Astrocyte of the spinal cord (primary cell): ENCODE measurements at places on chromosomes 4 and X.

DNA sequence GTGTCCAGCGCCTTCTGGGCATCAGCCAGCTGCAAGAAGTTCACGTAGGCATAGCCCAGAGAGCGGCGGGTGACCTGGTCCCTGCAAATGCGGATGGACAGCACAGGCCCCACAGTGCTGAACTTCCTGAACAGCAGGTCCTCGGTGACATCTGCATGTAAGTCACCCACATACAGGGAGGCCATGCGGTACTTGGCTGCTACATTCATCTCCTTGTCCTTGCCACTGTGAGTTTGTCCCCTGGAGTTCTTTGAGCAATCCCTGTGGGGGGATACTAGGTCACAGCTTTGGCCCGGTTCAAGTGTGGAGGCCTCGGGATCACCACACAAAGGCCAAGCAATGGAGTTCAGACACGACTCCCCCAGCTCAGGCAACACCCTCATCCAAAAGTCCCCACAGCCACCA lies 776 bp downstream of the PABPC4L start:
- no peak for DNase-seq

DNA sequence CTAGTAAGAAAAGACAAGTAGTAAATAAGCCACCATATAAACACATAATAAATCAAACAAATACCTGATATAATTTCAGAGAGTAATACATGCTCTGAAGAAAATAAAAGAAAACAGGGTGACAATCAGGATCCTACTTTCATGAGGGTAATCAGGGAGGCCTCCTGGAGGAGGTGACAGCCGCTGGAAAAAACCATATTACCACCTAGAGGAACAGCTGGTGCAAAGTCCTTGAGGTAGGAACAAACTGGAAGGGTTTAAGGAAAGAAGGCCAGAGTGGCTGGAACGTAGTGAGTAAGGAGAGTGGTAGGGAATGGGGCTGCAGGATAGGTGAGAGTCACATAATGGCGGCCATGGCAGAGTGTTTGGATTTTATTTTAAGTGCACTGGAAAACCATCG lies 19.1 kb upstream of the PLAC1 start:
- no peak for DNase-seq

DNA sequence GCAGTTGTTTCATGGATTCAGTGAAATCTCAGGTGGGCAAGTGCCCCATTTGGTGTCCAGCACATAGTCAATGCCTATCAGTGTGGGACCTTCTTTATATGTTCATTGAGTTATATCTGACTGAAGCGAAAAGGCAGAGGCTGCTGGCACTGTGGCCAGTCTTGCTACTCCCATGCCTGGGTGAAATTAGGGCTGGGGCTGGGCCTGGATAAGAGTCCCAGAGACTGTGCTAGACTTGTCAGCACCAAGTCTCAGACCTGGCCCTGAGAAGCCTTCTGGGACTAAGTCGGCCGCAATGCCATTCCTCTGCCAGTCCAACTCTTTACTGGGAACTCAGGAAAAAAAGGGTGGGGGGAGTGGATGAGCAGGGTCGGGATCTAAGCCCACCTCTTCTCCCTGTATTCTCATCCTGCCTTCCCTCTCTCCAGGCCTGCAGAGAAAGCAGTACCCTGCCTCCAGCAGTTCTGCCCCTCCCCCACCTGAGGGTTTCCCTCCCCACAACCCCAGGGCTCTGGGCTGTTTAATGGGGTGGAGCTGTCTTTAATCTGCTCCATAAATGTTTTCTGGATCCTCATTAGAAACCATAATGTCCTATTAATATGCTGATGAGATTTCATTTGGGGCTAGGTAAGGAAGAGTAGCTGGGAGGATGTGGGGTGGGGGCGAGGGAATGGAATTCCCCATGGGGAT lies 153.5 kb upstream of the PJA1 start:
- DNase-seq: no peak

GRCh38 chrX:21735768-21736127 lies 22.2 kb downstream of the SMPX start:
- DNase-seq: no peak

- DNase-seq: no peak
These were observed 68.6 kb downstream of the PRSS12 start for GRCh38 chr4:118284169-118284568.

DNA sequence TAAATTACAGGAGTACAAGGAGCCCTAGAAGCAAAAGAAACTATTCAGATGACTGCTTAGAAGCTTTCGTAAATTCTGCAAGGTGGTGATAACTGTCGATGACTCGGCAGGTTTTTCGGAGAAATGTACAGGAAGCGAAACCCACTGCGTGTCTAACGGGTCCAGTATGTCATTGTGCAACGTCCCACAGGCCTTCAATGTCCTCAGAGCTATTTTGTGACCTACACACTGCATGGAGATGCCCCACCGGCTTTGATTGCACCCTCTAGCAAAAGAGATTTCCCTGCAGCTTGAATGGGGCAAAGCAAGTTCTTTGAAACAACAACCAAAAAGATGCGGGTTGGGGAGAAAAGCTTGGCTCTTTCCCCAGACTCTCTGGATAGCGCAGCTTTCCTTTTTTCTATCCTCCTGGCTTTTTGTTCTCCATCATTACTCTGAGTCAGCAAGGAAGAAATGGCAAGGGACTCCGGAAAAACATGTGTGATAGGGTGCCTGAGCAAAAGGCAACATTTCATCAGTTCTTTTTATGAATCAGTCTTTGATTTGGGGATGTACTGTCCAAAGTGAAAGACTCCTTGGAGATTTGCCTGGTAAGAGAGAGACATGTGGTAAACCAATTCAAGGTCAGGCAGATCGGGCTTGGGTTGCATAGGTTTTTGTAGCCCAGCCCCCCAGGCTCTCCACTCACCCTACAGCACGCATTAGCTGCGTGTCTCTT lies 112.0 kb upstream of the TBL1X start:
- DNase-seq: peak; percentile 65

DNA sequence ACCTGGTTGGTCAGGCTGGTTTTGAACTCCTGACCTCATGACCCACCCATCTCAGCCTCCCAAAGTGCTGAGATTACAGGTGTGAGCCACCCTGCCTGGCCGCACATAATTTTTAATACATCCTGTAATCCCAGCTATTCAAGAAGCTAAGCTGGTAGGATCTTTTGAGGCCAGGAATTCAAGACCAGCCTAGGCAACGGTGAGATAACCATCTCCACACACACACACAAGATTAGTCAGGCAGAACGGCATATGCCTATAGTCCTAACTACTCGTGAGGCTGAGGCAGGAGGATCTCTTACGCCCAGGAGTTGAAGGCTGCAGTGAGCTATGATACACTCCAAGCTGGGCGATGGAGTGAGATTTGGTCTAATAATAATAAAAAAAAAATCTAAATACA lies 212.4 kb upstream of the NEIL3 start:
- DNase-seq: no peak

DNA sequence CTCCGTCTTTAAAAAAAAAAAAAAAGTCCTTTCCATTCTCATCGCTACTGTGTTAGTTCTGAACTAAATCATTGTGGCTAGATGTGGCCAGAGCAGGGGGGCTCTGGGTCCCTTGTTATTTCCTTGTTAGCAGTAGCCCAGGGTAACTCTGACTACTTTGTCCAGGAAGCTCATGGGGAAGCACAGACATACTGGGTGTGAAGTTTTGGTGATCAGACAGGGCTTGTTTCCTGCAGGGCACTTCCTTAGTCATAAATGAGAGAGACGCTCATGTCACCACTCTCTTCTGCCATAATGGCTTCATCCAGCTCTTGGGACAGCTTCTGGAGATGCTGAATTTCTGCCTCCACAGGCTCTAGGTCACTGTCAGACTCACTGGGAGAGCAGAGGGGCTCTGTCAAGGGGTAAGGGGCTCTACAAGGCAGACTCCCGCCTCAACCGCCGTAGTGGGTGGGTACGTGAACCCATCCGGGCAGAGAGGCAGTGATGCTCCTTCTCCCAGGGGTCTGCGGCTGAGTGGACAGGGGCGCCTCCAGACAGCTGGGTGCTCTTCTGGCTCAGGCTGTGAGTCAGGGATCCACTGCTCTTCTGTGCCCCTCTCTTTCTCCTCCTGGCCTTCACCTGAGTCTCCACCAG lies 12.9 kb downstream of the STIM2 start:
- no peak for DNase-seq

GRCh38 chrX:3450881-3451570 lies 104.6 kb upstream of the MXRA5 start:
- DNase-seq: peak; percentile 7

DNA sequence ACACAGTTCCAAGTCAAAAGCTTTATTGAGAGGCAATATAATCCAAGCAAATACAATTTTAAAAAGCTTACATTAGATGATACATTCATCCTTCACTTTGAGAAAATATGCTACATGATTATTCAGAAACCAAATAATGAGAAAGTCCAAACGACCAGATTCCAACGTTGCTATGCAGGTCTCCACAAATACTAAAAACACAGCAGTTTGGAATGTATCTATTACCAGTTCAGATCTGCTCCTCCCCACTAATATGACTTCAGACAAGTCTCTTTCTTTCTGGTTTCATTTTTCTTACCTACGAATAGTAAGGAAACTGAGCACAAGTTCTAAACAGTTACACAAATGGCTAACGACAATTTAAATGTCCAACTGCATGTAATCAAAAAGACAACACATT lies 9.5 kb downstream of the NAF1 start:
- DNase-seq: peak; percentile 83

DNA sequence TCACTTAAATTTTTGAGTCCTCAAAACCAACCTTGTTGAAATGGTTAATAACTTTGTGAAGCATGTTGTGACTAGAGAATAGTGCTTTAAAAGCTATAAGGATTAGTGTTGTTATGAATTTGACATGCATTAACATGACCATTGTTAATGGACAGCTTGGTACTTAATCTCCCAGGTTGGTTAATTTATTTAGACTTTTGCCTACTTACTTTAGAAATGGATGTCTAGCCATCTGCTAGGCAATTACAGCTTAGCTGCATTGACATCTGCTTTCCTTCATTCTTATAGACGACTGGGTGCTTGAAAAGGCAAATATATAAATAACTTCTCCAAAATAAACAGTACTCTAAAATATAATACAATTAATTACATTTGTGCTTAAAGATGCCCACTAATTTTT lies 368.0 kb downstream of the CCSER1 start:
- no peak for DNase-seq

- DNase-seq: no peak
These were observed 102.5 kb downstream of the SH3RF1 start for GRCh38 chr4:169167957-169168858.

- no peak for DNase-seq
These were observed 56.8 kb downstream of the ZFYVE28 start for GRCh38 chr4:2361366-2362265.

DNA sequence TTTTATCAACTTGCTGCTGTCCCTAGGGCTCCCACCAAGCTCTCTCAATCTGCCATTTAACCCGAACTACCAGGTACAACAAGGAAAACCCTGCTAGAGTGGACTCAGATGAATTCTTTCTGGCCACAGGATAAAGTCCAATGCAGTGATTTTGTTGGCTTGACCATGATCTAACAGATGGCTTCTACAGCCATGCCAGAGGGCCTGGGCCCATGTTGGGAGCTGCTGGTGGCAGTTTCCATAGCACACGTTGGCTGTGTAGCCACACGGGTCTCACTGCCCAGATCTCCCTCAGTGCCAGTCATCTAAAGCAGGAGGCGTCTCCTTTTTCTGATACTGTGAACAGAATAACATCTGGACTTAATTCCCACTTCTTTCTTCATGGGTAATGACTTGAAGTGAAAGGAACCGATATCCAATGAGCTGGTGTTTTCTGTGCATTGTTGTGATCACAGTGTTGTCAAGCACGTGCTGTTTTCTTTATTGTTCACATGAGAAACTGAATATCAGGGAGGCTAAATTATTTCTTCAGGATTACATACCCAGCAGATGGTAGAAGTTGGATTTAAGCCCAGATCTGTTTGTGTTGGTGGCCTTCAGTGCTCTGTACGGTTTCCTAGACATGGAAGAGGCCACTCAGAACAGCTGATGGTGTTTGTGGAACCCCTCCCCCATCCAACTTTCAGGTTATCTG lies 85.2 kb upstream of the CLCN4 start:
- no peak for DNase-seq

GRCh38 chrX:68488657-68489056 lies 10.2 kb upstream of the YIPF6 start:
- DNase-seq: no peak

- DNase-seq: no peak
These were observed 118.9 kb upstream of the PCDH7 start for GRCh38 chr4:30601070-30601865.
